Activated CD4-positive, alpha-beta memory T cell treated with anti-CD3 and anti-CD28 coated beads for 36 hours (primary cell): ENCODE measurements at places on chromosomes 3 and 15. TPM values are rescaled to one million over a fixed set of nuclear protein-coding genes. Genes with fewer than 3 reads are reported as not detected.

GRCh38 chr15:61671736-61672135, 388.5 kb downstream of the VPS13C start:
- no peak for DNase-seq

DNA sequence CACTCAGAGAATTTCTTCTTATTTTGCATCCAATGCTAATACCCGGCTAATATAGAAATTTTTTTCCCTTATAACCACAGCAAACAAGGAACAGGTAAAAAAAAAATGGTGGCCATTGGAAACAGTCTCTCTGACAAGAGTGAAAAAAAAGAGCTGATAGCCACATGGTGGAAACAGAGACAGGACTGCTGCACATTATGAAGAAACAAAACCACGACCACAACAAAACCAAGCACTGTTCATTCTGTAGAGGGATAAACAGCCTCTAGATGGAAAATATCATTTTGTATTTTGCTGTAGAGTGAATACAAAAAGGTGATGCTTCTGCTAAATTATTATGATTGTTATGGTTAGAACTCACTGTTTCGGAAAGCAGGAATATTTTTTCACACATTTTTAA, 686.2 kb downstream of the NLGN1 start:
- DNase-seq: no peak

- DNase-seq: no peak
These were observed 45.0 kb upstream of the SPRED1 start for GRCh38 chr15:38207621-38208020.

GRCh38 chr15:90427185-90427584, 39.1 kb downstream of the IQGAP1 start:
- no peak for DNase-seq

DNA sequence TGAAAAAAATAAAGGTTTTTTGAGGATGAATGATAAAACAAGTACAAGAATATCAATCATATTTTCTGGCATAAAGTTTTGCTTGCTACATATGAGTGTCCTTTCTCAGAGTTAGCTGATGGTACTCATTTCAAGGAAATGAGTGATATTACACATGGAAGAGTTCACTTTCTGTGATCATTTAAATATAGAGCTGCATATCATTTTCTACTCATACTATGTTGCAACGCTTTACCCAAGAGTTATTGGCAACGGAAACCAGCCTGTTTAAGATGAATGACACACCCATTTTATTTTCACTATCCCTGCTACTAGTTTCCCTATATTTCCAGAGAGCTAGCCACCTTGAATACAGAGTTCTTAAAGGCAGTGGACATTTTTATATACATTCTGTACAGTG, 35.4 kb upstream of the RBMS3 start:
- DNase-seq: no peak

- no peak for DNase-seq
These were observed 14.6 kb downstream of the FMN1 start for GRCh38 chr15:33179874-33180273.

DNA sequence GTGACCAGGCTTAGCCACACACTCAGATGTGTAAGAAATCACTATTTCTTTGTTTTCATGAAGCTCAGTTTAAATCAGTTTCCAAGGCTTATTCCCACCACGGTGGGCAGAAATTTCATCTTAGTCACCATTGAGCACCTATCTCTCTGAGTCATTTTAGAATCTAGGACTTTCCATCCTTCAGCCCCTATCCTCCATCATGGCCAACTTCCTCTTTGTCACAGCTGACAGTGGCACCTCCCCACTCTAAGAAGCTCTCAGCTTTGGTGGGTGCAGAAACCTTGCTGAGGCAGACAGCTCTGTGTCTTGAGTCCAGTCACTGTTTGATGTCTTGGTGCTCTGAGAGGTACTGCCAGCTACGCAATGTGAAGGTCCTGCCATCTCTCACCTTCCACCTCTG, 32.9 kb downstream of the SNTN start:
- DNase-seq: no peak

DNA sequence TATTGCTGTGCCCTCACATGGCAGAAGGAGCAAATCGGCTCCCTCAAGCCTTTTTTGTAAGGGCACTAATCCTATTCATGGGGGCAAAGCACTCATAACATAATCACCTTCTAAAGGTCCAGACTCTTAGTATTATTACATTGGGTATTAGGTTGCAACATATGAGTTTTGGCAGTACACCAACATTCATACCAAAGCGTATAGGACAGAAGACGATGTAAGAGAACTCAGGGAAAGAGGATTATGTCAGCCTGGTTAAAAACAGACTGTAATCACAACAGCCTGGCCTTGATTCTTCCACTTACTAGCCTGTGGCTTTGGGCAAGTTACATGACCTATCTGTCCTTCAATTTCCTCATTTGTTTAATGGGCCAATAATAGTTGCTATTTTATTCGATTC, 828.5 kb upstream of the NECTIN3 start:
- DNase-seq: no peak

DNA sequence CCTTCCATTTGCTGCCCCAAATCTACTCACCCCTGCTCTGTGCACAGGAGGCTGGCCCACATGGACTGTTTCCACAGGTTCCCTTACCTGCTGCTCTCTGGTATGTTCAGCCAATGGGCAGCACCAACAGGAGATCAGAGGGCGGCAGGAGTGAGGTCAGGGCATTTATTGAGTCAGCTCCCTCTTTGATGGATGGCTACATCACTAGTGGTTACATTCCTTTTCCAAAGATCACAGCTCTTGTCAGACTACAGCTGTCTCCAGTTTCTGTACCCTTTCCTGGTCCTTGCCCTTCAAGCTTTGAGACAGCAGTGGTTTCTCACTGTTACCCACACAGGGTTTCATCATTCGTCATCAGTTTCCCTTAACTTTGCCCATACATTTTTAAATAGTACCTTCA, 325.1 kb downstream of the SUCLG2 start:
- DNase-seq: peak; percentile 51

DNA sequence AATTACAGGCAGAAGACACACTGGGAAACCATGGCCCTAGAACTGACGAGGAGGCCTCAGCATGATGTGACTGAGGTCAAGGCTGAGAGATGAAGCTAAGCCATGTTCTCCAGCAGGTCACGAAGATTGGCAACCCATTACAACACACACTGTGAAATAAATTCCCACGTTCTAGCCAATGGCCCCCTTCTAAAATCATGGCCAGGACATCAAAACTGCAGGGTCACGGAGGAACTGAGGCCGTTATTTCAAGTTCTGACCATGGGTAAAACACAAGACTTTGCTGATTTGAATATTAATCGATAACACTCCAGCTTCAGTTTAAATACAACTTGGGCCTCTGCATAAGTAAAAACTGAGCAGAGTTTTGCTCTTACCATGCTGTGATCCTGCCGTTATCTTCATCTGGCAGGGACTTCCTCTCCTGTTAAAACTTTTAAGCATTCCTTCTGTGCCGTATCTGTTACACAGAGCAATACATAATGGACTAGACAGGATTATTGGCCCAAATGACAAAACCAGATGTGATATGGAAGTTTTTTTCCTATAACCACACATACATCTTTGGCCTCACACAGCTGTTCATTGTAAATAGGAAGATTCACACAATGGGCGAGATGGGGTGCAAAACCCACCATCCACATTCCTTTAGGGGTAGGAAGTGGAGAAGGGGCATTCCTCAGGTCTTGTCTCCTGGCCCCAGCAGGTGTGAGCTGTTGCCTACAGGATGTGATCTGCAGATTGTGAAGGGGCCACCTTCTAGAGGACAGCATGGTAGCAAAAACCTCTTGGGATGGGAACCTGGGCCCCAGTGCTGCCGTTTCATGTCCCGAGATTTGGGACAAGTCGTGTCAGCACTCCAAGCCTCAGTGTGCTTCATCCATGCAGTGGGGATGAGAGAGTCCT, 207.4 kb downstream of the OPA1 start:
- DNase-seq: no peak

DNA sequence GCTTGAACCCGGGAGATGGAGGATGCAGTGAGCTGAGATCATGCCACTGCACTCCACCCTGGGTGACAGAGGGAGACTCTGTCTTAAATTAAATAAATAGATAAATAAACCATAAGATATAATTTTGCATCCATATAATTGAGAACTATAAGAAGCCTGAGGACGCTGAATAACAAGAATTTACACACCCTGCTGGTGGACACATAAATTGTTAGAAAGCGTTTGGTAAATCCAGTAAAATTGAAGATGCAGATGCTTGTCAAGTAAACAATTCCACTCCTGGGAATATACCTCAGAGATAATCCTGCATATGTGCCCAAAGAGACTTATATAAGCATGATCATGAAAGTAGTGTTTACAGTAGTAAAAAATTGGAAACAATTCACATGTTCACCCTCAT, 41.7 kb downstream of the TTC23 start:
- no peak for DNase-seq

The MAGEL2 gene
- not detected for total RNA-seq

The ATP10A gene
- 15.9 TPM for total RNA-seq
